ENCODE measurements at places on chromosomes 5 and 9.

GRCh38 chr5:14187660-14188059, 44.5 kb downstream of the TRIO start:
- DNase-seq: no peak

DNA sequence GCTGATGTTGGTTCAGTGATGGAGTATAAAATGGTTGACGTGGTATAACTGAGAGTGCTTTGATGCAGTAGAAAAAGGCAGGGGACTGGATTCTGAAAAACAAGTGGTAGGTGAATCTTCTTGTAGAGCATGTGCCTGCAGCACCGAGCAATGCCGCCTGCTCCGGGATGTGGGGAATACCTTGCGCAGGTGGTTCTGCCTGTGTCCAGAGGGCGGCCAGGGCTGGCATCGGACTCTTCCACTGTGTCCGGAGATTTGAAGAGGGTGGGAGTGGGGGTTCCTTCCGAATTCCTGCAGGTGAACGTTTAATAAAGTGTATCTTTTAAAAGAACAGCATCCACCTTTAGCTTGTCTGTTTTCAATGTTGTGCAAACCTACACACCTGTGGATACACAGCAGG, 238.0 kb downstream of the FANCC start:
- no peak for DNase-seq

- DNase-seq: no peak
Measured at GRCh38 chr9:1473956-1474634, 423.9 kb downstream of the DMRT2 start.

- DNase-seq: no peak
Measured at GRCh38 chr5:31086839-31087415, 106.6 kb upstream of the CDH6 start.

- DNase-seq: no peak
Measured at GRCh38 chr9:84823421-84824271, 154.1 kb downstream of the NTRK2 start.

GRCh38 chr5:54725391-54726280, 208.1 kb downstream of the SNX18 start:
- no peak for DNase-seq

GRCh38 chr9:132663117-132663516, 6.7 kb downstream of the DDX31 start:
- no peak for DNase-seq

Measured in AG04450 (cell line).